Colonic mucosa (tissue), 4 donors: ENCODE measurements at places on chromosomes 6 and 20.

DNA sequence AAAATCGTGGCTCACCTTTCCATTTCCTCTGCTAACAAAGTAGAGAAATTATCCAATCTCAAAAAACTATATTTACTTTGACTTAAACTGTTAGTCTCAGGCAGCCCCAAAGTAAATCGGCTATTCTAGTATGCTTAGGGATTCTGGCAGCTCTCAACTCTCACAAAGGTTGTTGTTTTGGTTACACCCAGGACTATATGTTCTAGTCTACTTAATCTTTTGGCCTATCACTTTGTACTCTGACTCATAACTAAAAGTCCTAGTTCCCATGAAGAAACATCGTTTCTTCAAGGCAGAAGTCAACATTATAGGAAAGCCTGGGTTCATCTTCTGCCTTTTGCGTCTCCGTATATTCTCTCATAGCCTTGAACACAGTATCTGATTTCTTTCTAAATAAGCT lies 42.3 kb downstream of the MYLK4 start:
- no peaks in the 10 kb centered on the region for H3K36me3 ChIP-seq
- no peaks in the 10 kb centered on the region for H3K4me1 ChIP-seq
- H3K27ac ChIP-seq = no peak overlapping the region
- H3K27me3 ChIP-seq = no peaks in the 10 kb centered on the region
- no peak for DNase-seq

DNA sequence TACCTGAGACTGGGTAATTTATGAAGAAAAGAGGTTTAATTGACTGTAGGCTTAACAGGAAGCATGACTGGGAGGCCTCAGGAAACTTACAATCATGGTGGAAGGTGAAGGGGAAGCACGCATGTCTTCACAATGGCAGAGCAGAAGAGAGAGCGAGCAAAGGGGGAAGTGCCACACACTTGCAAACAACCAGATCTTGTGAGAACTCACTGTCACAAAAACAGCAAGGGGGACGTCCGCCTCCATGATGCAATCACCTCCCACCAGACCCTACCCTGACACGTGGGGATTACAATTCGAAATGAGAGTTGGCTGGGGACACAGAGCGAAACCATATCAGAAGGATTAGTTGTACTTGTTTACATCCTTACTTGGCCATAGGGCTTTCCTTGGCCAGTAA lies 49.7 kb downstream of the FIG4 start:
- no peaks in the 10 kb centered on the region for H3K4me1 ChIP-seq
- no peak overlapping the region for H3K27ac ChIP-seq

GRCh38 chr20:63782051-63782471 lies 42.5 kb downstream of the SLC2A4RG start:
- H3K36me3 ChIP-seq = no peaks in the 10 kb centered on the region
- no peak overlapping the region for H3K4me3 ChIP-seq
- H3K27ac ChIP-seq = no peak overlapping the region
- no peaks in the 10 kb centered on the region for H3K4me1 ChIP-seq
- H3K27me3 ChIP-seq = no peaks in the 10 kb centered on the region

DNA sequence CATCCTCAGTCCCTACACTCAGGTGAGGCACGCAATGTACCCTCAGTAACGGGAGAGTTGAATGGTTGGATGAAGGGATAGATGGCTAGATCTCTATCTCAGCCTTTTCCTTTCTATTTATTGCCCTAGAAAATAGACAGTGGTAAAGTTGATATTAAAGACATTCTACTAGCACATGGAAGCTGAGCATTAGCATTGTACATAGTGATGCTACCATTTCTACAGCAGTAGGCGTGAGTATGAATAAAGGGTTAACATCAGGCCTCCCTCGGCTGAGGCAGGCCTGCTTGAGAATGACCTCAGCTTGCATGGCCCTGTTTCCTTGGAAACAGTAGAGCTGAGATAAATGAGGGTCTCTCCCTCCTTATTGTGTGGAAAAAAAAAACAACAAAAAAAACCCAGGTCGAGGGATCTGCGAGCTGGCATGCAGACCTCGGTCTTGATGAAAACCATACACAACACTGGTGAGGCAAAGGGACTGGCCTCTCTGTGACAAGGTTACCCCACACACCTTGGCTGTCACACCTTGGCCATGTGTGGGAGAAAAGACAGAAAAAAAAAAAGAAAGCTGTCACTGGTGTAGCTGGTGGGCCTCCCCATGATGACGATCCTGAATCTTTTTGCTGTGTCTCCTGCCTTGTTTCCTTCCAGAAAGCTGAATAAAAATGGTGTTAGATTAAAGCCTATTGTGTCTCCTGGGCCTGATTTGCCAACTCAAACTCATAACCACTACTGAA lies 160.0 kb downstream of the HACE1 start:
- no peak overlapping the region for H3K4me3 ChIP-seq
- no peak overlapping the region for H3K27ac ChIP-seq
- no peaks in the 10 kb centered on the region for H3K36me3 ChIP-seq
- no peaks in the 10 kb centered on the region for H3K27me3 ChIP-seq
- no peaks in the 10 kb centered on the region for H3K4me1 ChIP-seq

DNA sequence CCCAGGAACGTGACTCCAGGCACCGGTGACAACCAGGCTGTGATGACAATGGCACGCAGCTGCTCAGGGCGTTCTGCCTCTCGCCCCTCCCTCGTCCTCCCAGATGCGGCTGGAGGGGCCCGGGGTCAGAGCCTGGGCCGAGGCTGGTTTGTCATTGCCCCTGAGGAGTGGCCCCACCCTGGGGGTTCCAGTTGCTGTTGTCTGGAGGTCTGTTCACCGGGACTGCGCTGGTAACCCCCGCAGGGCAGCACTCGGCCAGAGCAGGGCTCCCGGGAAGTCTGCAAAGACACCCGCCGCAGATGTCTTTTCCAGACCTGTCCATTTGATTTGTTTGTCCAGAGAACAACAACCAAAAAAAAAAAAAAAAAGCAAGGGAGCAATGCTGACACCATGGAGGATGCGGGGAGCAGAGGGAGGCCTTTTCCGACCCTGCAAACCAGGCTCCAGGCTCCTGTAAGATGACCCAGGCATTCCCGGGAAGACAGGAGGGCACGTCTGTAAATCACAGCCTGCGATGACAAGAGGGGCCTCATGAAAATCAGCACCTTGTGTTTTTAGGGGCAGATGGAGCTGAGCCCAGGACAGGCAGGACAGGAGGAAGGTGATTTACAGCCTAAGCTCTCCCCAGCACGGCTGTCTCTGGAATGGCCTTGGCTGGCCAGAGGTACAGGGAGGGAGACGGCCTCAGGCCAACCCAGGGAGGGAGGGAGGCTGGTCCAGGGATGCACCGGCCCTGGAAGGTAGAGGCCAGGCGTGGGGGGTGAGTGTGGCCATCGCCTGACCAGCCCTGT lies 189.3 kb downstream of the ERMARD start:
- H3K27ac ChIP-seq = no peak overlapping the region
- DNase-seq = no peak
